ENCODE measurements at places on chromosomes 2 and 18.

DNA sequence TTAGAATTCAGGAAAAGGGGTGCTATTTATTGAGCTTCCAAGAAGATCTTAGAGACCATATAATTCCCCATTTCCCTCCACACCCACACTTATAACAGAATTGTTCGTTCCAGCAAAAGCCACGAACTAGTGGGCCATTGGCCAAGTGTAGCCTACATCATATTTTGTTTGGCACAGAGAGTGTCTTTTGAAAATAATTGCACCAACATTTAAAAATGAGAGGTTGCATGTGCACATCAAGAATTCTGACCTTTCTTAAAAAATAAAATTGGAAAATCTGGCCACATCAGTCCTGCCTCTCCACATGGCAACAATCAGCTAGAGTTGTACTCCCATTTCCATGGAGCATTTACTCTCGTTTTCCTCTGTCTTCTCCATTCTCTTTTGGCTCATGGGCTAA is 655.5 kb upstream of the FANCL start:
- no peak for DNase-seq

DNA sequence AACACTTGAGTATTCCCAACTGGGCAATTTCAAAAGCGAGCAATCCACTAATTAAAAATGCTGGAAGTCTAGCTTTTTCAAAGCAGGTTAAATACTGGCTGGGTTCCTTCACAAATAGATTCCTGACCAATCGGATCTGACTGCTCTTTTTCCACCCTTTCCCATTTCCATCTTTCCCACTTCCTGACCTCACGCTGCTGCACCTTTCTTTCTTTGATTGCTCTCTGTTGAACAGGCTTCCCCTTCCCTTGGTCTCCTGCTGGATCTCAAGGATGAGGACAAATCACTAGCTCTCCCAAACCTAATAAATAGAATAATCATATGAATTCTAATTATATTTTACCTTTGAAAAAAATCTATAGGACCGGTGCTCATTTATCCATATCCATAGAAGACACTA is 121.2 kb downstream of the TCF4 start:
- no peak for DNase-seq

- no peak for DNase-seq
Observed at GRCh38 chr18:50793641-50794565, 25.9 kb downstream of the MRO start.

- DNase-seq = no peak
Observed at GRCh38 chr2:33093283-33093993, 146.7 kb downstream of the LTBP1 start.

DNA sequence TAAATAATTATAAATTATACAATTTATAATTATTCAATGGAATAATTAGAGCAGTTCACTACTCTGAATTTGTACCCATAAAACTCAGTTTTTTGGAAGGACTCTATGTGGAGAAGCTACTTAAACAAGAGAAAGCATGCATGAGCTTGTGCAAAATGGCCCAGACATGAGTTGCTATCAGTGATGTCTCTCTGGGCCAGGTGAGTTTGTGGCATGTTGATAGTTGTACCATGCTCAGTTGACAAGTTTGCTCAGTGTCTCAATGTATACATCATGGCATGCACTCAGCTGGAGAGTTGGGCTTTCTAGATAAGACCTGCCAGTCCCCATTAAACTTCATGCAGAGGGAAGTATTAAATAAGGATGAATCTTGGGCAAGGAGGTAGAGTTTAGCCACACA is 153.8 kb upstream of the TACR1 start:
- DNase-seq = no peak

DNA sequence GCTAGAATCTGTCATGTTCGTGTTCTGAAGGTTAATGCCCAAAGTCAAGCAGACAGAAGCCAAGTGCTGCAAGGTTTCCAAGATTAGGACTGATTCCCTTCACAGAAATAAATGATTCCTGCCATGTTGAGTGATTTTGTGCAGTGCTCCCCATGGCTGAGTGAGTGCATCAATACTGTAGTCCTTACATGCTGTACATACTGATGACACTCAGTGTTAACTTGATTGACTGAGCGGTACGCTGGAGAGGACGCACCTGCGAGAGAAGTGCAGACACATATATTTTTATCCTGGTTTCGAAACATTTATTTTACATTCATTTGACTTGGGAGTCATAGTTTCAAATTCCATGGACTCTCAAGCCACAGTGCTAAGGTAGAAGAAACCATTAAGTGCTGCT is 92.0 kb downstream of the ASXL3 start:
- no peak for DNase-seq

DNA sequence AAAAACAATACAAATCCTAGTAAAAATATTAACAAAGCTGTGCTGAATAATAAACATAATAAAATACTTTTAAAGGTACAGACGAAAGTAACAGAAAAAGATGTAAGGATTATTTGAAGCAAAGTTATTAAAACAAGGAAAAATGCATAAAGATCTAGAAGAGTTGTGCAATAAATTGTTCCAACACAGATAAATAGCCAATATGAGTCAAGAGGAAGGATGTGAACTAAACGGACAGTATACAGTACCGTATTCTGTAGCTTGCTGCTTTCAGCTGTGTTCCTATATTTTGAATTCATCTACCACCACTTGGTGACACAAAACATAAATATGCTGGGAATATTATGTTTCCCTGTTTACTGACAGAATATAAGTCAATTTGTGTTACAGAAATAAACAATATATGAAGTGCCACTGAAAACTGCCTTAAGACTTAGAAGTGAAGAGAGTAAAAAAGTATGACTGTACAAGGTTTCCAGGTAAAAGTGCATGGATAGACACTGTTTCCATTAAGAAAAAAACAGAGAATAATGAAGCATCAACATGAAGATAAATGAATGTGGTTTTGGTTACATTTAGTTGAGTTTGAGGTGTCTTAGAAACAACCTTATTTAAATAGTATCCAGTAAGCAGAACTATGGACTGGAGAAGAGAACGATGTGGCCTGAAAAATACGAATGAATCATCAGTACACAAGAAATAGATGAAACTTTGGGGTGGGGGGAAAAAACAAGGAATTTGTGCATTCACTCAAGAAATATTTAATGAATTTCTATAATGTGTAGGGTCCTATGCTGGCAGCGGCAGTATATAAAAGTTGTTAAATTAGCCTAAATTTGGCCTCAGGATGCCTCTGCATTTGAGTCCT is 13.1 kb downstream of the PPP3R1 start:
- no peak for DNase-seq

DNA sequence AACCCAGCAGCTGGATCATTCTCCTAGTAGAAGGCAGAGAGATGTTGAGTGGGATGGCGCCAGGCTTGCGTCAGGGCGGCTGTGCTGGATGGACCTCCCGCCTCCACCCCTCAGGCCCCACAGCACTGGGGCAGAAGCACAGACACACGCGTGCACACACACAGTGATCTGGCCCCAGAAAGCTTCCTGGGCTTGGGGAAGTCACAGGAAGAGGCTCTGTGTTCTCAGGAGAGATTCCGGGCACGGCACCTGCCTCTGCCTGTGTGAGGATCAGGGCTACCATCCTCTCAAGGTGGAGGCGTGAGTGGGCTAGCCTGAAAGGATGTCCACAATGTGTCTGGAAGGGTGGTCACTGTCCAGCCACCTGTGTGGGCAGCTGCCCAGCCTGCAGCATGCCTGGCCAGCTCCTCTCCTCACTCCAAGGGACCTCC is 229.8 kb upstream of the HS6ST1 start:
- DNase-seq = no peak

DNA sequence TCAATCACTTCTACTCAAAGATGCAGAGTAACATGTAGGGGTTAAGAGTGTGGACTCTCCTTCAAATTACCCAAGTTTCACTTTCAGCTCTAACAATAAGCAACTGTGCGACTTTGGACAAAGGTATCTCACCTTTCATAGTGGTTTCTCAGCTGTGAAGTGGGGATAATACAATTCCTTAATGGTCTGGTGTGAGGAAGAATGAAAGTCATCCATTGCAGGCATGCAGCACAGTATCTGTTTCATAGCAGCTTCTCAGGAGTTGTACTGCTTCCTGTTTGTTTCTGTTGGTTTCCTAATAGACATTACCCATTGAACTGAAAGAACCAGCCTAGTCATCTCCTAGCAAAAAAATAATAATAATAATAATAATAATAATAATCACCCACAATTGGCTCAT is 74.4 kb downstream of the DDX18 start:
- DNase-seq = no peak
